Stimulated activated CD4-positive, alpha-beta T cell treated with anti-CD3 and anti-CD28 coated beads, Interleukin-1b, Interleukin-23, amount 100 ng/mL, for 1 hour (primary cell): ENCODE measurements at places on chromosomes 1 and 21.

- DNase-seq: no peak
These were observed 21.9 kb upstream of the OVAAL start for GRCh38 chr1:180536821-180537372.

- DNase-seq: no peak
These were observed 64.5 kb upstream of the ROR1 start for GRCh38 chr1:63709267-63709828.

GRCh38 chr21:37684115-37684493 lies 232.2 kb downstream of the KCNJ6 start:
- no peak for DNase-seq

- no peak for DNase-seq
These were observed 118.4 kb upstream of the DEPDC1 start for GRCh38 chr1:68615312-68615711.

DNA sequence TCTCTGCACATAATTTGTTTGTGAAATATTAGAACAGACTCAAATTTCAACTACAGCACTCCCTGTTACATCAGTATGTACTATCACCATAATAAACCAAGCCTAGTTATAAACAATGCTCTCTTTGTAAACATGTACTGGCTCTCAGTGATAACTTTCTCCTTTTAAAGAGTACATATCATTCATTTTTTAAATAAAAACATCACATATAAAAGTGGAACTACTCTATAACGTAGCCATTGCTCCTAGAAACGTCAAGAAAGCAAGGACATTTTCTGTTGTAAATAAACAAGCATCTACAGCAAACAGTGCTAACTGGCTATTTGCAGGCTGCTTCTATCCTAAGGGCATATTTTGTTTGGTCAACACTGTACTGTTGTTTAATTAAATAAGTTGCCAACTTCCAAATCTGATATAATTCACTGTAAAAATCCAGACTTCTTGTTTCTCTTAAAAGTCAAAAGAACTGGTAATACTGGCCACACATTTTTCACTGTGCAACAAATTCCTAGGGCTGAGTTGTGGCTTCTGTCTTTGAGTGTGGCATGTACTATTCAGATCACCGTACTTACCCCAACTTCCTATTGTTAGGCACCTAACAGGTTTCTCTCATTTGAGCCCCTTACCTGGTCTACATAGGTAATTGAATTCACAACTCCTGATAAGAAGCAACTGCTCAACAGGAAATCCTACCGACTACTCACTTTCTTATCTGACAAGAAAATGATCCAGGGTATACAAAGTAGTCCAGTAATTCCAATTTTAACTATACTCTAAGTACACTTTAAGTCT lies 111.9 kb downstream of the DENND1B start:
- DNase-seq: no peak

DNA sequence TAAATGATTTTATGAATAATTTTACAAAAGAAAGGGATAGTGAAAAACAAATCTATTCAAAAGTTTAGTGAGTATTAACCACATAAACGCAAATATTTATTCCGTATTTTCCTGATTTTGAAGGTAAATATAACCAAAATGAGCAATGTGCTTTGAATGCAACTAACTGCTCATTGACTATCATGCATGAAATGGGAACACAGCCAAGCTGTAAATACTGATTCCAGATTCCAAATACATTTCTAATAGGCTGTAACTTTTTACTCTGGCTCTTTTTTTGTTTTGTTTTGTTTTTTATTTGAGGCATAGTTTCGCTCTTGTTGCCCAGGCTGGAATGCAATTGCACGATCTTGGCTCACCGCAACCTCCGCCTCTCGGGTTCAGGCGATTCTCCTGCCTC lies 41.8 kb downstream of the SELENOF start:
- no peak for DNase-seq

GRCh38 chr1:156503698-156504437 lies 3.3 kb upstream of the MEF2D start:
- no peak for DNase-seq

GRCh38 chr1:151539321-151540020 lies 638 bp upstream of the TUFT1 start:
- no peak for DNase-seq

- DNase-seq: no peak
These were observed 78.9 kb downstream of the CLEC20A start for GRCh38 chr1:178417858-178418257.
